Activated CD4-positive, alpha-beta T cell treated with anti-CD3 and anti-CD28 coated beads, Interleukin-2, amount 10 ng/mL, durations not matched to agents 24 days and 14 days (primary cell): ENCODE measurements at places on chromosomes 2 and 18. TPM values are rescaled to one million over a fixed set of nuclear protein-coding genes. Genes with fewer than 3 reads are reported as not detected.

DNA sequence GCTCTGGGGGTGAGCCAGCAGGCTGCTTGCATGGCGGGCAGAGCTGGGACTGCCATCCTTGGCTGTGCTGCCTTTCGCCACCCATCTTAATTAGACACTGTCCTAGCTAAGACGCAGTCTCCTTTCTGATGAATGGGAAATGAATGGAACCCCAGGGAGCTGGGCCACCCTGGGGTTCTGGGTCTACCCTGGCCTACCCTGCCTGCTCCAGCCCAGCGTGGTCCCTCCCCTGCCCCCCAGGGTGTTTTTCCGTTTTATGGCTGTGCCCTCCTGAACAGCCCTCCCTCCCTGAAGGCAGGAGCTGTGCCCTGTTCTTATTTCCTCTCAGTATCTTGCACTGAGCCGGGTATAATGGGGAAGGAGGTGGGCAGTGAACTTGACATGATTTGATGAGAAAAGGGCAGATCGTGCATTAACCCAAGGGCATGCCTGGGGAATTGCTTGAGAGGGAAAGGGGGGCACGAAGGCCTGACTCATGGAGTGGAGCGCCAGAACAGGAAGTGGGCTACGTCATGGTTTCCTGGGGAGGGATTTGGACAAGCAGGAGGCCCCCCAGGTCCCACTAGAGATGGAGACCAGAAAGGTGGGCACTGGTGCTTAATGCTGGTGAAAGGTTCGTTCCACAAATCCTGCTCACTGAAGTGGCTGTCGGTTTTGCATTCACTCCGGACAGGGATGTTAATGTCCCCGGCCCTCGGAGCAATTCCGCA, 165.0 kb downstream of the KLHL29 start:
- no peak for DNase-seq

The RTP5 gene
- total RNA-seq: 0.07 TPM in 1 of 2 replicates, not detected in the other

The RBKS gene
- 1.3 and 1.4 TPM in 2 replicates for total RNA-seq

DNA sequence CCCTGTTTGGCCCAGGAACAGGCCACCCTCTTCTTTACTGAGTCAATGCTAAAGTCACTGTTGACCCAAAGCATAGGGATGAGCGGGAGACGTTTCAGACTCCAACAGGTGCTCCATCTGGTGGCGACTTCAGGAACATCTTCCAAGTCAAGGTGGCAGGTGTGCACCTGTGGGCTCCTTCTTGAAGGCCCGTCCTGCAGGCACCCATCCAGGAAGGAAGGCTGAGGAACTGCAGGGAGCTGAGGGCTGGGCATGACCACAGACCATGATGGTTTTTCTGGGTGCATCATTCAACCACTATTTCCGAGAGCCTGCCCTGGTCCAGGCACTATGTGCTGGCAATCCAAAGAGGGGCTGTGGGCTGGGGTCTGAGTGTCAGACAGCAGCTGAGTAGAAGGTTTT, 142.8 kb downstream of the NDUFA10 start:
- peak; percentile 87 for DNase-seq

GRCh38 chr2:198117406-198118041, 313.1 kb downstream of the PLCL1 start:
- no peak for DNase-seq

- no peak for DNase-seq
Observed at GRCh38 chr2:111668741-111669140, 215.3 kb downstream of the ANAPC1 start.

- DNase-seq: no peak
Observed at GRCh38 chr2:134341476-134341875, 87.6 kb downstream of the MGAT5 start.

GRCh38 chr2:231221761-231222160, 23.3 kb downstream of the ARMC9 start:
- DNase-seq: no peak

The IFIH1 gene
- 22.5 and 26.3 TPM in 2 replicates for total RNA-seq

GRCh38 chr2:182330451-182331305, 96.2 kb downstream of the PDE1A start:
- no peak for DNase-seq

DNA sequence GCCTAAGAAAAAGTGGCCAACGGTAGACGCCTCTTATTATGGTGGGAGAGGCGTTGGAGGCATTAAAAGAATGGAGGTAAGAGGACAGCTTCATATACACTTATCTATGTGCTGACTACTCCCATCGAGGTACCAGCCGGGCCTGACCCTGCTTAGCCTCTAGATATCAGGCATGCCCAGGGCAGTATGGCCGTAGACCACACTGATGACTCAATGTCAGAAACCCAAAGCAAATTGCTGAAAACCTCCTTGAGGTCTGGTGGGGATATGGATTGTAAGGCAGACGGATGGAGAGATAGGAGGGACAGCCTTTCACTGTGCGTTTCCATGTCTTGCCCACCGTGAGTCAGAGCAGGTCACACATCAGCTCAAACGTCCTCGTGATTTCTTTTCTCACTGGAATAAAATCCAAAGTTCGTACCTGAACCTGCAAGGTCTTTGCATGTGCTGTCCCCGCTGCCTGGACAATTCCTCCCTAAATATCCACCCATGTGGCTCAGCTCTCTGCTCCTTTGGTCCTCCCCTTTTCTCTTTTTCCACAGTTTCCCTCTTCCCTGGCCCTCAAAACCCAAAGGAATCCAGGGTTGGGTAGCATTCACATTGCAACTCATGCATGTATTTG, 168.9 kb downstream of the ANTXR1 start:
- DNase-seq: no peak

DNA sequence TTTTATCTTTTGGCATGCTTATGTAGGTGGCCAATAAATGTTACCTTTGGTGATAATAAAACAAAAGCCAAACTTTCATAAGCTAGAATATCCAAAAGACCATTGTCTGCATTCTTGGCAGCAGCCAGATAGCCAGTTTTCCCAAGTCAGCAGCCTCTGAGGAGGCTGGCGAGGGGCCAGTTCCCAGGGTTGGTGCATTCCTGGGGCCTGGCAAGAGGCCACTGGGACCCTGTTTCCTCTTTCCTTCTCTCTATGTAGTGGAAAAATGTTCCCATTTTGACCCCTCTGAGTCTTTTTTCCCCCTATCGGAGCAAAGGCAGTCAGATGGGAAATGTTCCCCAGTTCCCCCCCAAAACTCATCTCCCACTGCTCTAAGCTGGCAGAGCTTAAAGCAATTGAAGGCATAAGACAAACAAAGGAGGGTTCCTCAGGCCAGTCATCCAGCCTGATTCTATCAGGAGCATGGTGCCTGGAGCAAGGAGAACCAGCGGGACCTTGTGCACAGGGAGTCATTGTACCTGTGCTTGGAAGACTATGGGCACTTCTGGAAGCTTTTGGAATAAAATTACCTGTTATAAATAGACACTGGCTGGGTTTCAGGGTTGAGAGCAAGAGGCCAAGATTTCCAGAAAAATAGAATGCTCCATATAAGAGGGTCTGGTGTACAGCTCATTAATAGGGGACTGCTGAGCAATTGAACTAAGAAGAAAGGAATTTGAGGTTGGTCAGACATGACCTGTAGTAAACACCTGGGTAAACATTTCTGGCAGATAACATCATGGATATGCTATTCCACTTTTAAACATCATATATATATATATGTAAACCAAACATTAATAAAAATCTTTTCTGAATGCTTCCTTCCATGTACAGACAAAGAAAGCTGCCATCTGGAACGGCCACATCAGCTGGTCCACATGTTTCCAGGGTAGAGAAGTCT, 63.4 kb downstream of the NCKAP5 start:
- no peak for DNase-seq

- DNase-seq: no peak
Observed at GRCh38 chr2:239121600-239122012, 273.7 kb downstream of the TWIST2 start.

The CD28 gene
- total RNA-seq: 130 and 132 TPM in 2 replicates

DNA sequence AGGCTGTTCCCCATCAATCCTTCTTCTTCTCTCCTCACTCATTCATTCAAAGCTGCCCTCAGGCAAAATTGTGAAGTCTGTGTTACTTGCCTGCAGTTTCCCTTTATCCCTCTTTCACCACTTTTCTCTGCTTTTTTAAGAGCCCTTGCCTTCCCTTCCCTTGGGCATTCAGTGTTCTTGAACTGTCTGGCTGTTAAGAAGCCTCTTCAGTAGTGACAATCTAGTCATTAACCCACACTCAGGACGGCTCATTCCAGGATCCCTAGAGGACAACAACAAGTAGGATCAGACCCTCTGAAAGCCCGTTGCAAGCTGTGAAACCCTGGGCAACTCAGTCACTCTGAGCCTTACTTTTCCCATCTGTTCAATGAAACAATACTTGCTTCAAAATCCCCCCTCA, 615.7 kb downstream of the EPHA4 start:
- DNase-seq: no peak

The COL6A3 gene
- total RNA-seq: 27.6 and 28.7 TPM in 2 replicates

- no peak for DNase-seq
Observed at GRCh38 chr2:188369365-188369764, 77.7 kb downstream of the GULP1 start.

GRCh38 chr18:78082816-78083215, 833.2 kb downstream of the GALR1 start:
- no peak for DNase-seq
